ENCODE measurements at places on chromosomes 5 and 9.

DNA sequence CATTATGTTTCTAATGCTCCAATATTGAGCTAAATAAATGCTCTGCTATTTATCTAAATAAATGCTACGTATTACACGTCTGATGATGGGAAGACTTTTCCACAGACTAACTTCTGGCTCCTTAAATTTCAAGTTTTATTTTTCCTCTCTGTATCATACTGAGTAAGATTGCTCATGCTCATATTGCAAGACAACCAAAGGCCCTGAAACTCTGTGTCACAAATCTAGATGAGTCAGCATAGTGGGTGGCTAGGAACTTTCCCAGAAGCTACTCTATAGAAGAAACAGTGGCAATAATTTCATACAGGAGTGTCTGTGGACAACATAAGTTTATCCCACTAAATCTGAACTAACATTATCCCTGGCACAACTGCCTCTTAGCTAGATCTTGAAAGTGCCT is 53.0 kb upstream of the RFX3 start:
- ATAC-seq = no peak

GRCh38 chr5:170342153-170342725 is 44.7 kb upstream of the LCP2 start:
- ATAC-seq = no peak

DNA sequence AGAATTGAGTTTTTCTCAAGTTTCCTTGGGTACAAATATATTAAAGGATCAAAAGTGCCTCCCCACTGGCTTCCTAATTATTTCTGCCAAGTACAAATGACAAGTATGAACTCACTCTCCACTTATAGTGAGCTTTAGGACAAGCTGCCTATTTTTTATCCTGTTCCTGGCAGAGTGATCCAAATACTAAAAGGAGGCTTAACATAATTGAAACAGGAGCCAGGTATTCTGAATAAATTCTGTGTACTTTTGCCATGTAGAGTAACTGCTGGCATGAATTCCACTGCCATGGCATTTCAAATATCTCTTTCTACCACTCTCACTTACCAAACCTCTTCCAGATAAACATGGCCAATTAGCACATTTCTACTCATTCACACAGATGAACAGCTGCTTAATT is 171.1 kb downstream of the EPB41L4A start:
- ATAC-seq = no peak

GRCh38 chr5:43514471-43514815 is 505 bp downstream of the C5orf34 start:
- ATAC-seq = peak; percentile 38

GRCh38 chr9:95107001-95107749 is 210.3 kb downstream of the FANCC start:
- no peak for ATAC-seq

GRCh38 chr5:134103998-134104654 is 10.4 kb upstream of the TCF7 start:
- ATAC-seq = no peak

DNA sequence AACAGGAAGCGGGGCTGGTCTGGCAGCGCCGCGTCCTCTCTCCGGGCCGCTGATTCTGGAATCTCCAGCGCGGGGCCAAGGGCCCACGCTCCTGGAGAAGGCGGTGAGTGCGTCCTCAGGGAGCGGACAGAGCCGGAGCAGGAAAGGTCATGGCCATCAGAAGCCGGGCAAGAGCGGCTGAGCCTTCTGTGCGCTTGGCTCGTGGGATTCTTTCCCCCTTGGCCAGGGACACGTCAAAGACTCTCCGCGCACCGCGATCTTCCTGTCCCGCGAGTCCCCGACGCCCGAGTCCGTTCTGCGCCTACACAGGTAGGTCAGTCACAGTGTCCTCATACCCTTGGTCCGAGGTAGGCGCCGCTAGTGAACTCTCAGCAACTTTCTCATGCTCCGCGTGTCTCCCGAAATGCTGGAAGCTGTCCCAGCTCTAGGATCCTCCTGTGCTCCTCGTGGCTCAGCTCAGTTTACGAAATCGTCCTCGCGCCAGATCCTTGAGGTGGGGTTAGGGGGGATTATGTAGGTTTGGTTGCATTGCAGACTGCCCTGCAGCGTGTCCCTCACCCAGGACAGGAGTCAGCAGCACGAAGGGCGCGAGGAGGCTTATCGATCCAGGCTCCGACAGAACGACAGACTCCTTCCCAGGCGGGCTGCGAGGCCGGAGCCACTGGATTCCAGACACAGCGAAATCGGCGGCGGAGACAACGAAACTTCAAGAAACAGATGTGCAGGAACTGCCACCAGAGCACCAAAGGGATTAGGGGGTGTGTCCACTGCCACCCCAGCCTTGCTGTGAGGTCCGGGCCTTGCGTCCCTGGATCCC is 8.7 kb downstream of the LHX6 start:
- no peak for ATAC-seq

GRCh38 chr9:69677931-69678330 is 5.8 kb upstream of the APBA1 start:
- no peak for ATAC-seq

- no peak for ATAC-seq
Observed at GRCh38 chr5:96730586-96730985, 68.4 kb downstream of the CAST start.

GRCh38 chr9:87382900-87383299 is 114.8 kb upstream of the DAPK1 start:
- no peak for ATAC-seq

DNA sequence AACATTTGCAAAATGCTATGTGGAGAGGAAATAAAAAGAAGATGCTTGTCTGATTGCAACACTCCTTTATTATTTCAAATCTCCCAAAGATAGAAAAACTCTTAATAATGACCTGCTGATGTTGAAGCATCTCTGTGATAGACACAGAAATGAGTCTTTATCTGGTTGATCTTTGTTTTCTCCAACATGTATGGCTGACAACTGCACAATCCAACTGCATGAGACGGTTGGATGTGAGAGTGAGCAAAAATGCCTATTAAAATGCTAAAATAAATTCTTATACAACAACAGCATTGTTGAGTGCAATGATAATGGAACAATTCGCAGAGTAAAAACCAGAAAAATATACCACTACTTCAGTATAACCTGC is 7.5 kb upstream of the IZUMO3 start:
- ATAC-seq = no peak

- ATAC-seq = no peak
Observed at GRCh38 chr5:98827588-98828284, 54.3 kb downstream of the RGMB start.

- no peak for ATAC-seq
Observed at GRCh38 chr5:169272731-169273427, 28.1 kb downstream of the SLIT3 start.

DNA sequence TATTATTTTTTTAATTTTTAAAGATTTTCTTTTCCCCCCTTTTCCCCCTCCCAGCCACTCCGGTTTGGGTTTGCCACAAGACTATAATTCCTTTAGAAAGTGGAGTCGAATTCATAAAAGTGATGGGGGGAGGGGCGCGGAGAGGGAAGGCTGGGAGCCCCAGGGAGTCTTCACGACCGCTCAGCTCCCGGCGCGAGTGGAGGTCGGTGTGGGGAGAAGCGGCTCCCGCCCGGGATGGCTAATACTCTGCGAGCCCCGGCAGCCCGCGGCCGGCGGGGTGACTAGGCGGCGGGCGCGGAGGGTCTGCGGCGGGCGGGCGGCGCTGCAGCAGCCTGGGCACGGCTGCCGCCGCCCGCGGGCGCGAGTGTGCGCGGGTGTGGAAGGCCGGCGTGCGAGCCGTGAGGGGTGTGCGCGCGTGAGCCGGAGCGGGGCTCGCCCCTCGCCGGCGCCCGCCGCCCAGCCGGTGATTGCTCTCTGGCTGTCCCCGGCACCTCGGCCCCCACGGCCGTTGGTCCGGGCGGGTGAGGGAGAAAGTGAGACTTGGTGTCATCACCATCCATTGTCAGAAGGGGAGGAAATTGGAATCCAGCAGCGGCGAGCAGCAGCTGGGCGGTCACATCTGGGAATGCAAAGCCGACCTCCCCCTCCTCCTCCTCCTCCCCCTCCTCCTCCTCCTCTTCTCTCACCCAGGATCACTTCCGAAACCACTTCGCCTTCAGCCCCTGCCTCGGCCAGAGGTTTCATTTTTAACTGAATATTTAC is at the start of gene PARP8:
PARP8 (plus strand) TSS at position 377 of the 762 bp plus-strand sequence. CDS start 459 bp downstream, outside the sequence.
- peak; percentile 81 for ATAC-seq

DNA sequence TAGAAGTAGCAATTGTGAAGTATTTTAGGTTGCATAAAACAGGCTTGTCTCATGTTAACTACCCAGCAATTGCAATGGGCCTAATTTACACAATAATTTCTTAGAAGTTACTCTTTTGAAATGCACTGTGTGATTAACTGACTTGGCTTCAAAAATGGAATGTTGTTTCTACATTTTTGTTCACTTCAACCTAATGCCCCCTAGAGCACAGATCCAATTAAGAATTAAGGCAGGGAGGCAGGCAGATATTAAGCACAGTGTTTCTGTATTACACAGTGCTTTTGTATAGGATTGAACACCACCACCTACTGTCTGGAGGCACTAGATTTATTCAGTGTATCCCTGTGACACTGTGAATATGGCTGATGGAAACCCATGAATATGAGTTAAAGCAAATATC is 302.1 kb downstream of the FBXL17 start:
- ATAC-seq = no peak

DNA sequence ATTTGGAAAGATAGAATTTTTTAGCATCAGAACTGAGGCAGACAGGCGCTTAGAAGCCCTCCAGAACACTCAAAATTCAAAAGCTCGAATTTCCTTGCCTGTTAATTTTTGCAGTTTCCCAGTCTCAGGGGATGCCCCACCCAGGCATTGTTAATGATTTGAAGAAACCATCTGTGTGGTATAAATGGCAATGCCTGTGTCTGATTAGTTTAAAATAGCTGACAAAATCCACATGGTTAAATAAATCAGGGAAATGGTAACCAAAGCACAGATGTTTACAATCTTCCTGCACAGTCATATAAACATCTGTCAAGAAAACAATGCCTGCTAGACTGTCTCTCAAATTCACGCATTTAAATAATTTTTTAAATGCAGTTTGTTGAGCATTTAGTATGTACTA is 185.2 kb upstream of the RGMB start:
- no peak for ATAC-seq

DNA sequence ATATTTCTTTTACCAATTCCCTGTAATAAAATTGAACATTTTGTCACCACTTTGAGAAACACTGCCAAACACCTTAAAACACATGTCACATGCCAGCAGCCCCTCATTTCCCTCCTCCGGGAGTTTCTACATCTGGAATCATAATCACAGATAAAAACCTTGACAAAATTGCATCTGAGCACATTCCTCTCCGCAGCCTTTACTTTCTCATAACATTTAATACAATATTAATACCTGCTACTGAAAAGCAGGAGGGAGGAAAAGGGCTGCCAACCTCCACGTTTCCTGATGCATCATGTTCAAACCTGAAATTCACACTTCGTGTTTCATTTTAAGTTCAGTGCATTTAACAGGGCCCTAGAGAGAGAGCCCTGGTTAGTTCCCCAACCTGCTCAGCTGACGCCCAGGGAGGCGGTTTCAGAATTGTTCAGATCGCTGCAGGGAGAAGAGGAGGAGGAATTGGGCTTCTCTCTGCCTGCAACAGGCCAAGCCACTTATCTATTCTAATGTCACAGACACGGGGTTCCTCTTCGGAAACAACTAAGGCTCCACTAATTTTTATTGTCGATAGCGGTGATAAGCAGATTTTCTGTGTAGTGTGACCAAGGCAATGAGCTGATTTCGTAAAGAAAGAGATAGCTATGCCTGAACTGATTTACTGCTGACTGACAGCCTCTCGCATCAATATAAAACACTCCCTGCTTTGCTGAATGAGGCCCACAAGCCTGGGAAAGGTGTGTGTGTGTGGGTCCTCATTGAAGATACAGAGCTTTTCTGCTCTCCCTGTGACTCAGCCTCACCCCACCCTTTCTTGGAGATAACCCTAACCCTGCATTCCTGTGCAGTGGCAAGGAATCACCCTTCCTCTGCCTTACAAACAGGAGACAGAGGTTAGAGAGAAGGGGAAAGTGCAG is 4.9 kb upstream of the LHX2 start:
- peak; percentile 84 for ATAC-seq

- no peak for ATAC-seq
Observed at GRCh38 chr5:171431251-171431777, 11.9 kb downstream of the FGF18 start.
